ENCODE measurements at places on chromosomes 6 and 20.

DNA sequence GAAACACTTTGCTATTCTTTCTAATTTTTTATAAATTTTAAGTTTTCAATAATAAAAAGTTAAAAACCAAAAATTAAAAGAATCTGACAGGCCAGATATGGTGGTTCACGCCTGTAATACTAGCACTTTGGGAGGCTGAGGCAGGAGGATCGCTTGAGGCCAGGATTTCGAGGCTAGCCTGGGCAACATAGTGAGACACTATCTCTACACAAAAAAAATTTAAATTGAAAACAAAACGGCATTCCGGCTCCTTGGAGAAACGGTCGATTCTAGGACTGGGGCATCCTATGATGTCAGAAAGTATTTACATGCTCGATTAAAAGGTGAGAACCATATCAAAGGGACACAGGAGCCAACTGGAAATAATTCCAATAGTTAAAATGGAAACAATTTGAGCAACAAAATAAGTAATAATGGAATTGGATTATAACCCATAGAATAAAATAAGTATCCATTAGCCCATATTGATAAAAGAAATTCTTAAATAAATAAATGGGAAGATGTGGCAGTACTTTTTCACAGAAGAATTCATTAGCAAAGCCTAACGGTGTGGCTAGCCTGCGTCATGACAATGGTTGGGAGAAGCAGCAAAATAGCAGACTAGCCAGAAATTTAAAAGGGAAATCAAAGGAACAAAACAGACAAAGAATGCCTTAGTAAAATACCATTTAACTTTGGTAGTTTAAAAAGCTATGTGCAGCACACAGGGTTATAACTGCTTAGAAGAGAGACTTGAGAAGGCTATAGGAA is 21.3 kb downstream of the HLA-E start:
- DNase-seq: no peak

GRCh38 chr20:38283236-38283635 is 20.7 kb upstream of the BPI start:
- DNase-seq: no peak

GRCh38 chr6:109762769-109763441 is 71.8 kb downstream of the FIG4 start:
- no peak for DNase-seq

GRCh38 chr6:140360651-140361050 is 986.2 kb upstream of the CITED2 start:
- no peak for DNase-seq

DNA sequence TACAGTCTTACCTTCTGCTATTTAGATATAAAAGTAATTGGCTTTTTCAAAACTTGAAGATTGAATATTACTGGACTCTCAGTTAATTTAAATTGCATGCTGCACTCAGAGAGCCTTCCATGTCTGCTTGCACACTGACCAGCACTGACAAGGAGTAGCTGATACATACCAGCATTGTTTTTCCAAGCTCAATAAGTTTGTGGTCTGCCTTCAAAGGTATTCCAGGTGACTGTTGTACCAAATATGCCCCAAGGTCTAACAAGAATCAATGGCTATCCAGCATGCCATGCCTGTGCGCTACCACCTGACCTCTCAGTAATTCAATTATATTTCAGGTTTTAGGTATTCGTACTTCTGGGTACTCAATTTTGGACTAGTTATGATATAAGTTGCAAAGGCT is 30.0 kb downstream of the BEND6 start:
- DNase-seq: no peak
